ENCODE measurements at places on chromosomes 3 and 15.

GRCh38 chr3:122941228-122942206 is 86.0 kb downstream of the SEMA5B start:
- no peak for DNase-seq

- no peak for DNase-seq
Observed at GRCh38 chr15:67396114-67396513, 124.8 kb upstream of the C15orf61 start.

DNA sequence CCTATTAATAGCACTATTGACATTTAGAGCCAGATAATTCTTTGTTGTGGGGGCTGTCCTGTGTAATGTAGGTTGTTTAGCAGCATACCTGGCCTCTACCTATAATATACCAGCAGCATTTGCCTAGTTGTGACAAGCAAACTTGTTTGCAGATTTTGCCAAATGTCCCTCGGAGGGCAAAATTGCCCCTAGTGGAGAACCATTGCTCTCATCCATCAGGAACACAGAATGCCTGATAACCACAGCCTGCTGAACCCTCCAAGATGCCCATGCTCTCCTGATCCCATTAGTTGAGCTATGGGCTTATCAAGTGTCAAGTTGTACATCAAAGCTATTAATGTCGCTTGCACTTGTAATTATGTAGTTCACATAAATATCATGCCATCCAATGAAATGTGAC is 15.0 kb upstream of the KBTBD8 start:
- DNase-seq = no peak

DNA sequence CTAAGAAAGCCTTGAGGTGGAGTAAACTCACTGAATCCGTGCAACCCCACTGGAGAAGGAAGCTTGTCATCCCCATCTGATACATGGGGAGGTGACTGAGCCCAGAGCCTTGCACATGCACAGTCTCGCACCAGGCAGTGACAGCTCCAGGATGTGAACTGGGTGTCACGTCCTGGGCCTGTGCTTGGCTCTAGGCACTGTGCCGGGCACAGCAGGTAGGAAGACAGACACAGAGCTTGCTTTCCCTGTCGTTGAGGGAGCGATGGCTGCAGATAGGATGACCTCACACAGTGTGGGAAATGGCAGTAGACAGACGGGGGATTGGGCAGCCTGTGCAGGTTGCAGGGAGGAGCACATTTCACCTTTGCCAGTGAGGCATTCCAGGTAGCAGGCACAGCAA is 12.2 kb upstream of the ATP2B2 start:
- DNase-seq = no peak

GRCh38 chr3:13347390-13347950 is 72.7 kb downstream of the NUP210 start:
- DNase-seq = no peak

- peak; percentile 99 for DNase-seq
Observed at GRCh38 chr3:150371741-150372254, 36.3 kb upstream of the TSC22D2 start.

GRCh38 chr3:62665627-62666437 is 209.4 kb downstream of the CADPS start:
- DNase-seq = no peak

DNA sequence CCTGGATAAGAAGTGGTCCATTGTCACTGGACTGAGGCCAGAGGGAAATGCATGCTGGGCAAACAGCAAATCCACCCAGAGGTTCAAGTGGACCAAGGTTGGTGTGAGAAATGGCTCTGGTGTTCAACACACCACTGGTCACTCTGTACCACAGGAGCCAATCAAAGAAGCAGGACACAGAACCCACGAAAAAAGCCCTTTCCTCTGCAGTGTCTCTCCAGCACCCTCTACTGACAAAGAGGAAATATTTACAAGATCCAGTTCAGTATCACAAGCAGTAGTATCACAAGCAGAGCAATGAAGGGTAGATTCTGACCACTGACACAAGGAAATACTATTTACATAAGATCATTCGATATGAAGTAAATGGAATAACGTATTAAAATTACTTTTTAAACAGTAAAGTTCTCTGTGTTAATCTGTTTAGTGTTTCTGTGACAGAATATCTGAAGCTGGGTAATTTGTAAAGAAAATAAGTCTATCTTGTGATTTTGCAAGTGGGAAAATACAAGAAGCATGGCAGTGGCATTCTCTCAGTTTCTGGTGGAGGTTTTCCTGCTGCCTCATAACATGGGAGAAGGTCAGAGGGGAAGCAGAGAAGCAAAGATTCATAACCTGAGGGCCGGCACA is 390.7 kb downstream of the EFHB start:
- no peak for DNase-seq

GRCh38 chr3:36944641-36945270 is at the start of gene TRANK1:
TRANK1 (minus strand) TSS chr3:36945054; CDS start chr3:36944809, 245 bp downstream.
- no peak for DNase-seq

DNA sequence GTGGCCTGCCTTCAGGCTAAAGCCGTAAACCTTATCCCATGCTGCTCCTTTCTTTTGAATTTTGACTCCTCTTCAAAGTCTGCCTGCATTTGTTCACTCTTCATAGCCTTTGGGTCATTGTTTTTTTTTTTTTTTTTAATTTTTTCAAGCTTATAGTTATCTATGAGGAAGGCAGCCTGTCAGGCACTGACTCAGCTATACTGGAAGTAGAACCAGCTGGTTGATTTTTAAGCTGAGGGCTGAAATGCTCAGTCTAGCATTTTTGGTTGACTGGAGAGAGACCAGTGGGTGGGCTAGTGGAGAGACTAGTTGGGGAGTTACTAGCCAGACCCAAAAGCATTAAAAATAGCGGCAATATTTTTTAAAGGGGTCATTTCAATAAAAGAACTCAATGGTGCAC is 44.1 kb downstream of the C3orf20 start:
- no peak for DNase-seq

- peak; percentile 37 for DNase-seq
Observed at GRCh38 chr3:113242096-113242581, 30.8 kb downstream of the BOC start.

DNA sequence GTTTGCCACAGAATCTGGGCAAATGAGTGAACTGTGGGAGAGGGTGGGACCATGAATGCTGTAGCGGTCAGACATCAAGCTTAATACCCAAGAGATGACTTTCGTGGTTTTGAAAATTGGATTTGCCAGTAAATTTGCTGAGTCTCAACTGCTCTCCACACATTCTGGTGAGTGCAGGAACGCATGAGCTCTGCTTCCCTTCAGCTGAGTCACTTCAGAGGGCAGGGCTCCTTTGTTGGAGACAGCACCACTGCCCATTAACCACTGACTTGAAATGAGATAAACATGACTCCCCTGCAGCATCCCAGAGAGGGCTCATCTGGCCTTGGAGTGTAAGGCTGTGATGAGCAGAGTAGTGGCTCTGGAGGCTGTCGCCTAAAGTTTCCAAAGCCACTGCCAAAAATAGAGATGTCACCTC is 22.6 kb downstream of the RARRES1 start:
- peak; percentile 98 for DNase-seq

- no peak for DNase-seq
Observed at GRCh38 chr3:25246913-25247312, 181.2 kb upstream of the RARB start.

- DNase-seq = no peak
Observed at GRCh38 chr3:112889357-112889756, 42.7 kb upstream of the CD200R1L start.

GRCh38 chr3:190178779-190179178 is 58.1 kb upstream of the P3H2 start:
- DNase-seq = no peak

DNA sequence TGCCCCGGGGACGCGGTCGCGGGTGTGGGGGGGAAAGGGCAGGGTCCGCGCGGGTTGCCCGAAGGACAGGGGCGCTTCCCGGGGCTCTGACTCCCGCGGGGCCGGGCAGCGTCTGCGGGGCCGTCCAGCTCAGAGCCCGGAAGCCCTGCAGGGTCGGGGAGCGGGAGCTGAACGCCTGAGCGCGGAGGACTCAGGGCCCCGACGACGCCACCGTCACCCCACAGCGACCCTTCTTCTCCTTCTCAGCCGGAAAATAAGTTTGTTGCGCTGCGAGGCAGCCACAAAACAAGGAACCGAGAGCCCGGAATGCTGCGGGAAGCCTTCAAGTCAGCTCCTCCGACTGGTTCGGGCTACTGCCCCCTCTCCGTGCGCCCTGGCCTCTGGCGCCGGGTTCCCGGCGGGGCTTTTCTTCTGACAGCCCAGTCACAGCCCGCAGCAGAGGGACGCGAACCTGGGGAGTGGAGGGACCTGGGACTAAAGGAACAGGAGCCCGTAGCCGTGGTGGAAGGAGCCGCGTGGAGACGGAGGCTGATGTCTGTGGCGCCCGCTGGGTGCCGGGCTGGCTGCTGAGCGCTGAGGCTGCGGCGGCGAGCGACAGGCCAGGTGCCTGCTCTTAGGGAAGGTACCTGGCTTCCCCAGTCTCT is 484 bp downstream of the CNTN4 start:
- DNase-seq = no peak

- DNase-seq = no peak
Observed at GRCh38 chr15:66565741-66566144, at the start of gene LCTL. LCTL (minus strand) TSS chr15:66565998; CDS start chr15:66565365, 633 bp downstream.

- no peak for DNase-seq
Observed at GRCh38 chr3:126751611-126752302, 47.7 kb downstream of the CHCHD6 start.

GRCh38 chr3:901953-902778 is 190.7 kb upstream of the CNTN6 start:
- no peak for DNase-seq

DNA sequence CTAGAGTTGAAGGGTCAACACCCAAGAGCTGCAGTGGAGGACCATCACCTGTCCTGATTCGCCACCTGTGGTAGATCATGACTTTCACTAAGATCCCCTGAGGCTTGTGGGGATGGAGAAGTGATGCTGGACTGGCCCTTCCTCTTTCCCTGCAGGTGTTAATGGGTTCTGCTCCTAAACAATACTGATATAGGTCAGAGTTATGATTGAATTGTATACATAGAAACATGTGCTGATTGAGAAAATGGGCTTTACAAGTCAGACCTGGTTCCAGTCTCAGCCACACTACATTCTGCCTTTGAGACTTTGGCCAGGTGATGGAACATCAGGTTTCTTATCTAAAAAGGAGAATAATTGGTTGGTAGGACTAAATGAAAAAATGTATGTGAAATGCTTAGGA is 418.9 kb upstream of the TPRG1 start:
- no peak for DNase-seq

- no peak for DNase-seq
Observed at GRCh38 chr15:74392451-74392830, 25.0 kb upstream of the CYP11A1 start.

- no peak for DNase-seq
Observed at GRCh38 chr3:109005443-109005842, 51.8 kb upstream of the GUCA1C start.

GRCh38 chr3:9074079-9074478 is 110.8 kb upstream of the RAD18 start:
- no peak for DNase-seq

DNA sequence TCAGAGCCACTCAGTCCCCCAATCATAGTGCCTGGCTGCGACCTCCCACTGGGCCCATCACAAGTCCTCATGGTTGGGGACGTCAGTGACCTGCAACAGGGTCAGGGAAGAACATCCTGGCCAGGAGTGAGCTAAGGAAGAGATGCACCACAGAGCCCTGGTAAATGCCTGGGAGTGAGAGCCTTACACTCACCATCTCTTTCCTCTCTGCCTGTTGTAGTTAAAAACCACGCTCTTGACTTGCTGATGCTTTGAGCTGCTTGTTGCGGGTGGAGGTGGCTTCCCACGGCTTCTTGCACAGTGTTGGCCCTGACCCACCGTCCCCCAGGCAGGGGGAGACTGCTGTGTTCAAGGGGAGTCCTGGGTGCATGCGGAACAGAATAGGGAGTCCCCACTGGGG is 91.1 kb upstream of the RGMA start:
- DNase-seq = no peak

- no peak for DNase-seq
Observed at GRCh38 chr3:25834346-25834745, 44.5 kb downstream of the OXSM start.

- DNase-seq = no peak
Observed at GRCh38 chr3:123081718-123082369, 15.0 kb downstream of the PDIA5 start.

DNA sequence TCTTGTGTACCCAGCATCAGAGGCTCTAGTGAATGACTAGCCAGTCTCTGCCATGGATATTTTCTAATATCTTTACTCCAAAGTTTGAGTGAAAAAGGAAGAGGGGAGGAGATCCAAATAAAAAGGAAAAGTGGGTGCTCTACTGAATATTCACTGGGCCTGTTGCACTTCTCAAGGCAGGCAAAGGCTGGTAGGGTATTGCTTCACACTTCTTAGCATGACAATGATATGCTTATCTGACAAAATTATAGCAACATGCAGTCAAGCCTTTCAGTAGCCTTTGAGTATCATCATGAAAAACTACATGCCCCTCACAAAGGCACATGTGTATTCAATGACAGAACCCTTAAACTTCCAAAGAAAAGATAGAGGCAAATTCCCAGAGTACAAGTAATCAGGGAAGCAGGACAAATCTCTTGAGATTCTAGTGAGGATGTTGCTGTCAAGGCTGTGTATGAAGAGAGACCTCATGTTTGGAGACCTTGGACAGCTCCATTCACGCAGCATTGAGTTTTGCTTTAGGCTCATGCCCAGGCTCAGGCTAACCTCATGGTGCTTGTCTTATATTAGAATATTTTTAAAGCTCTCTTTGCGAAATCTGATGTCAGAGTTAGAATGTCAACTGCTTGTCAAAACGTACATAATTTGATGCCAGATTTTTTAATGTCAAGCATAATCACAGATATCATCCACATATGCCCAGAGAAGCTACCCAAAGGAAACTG is 506.9 kb downstream of the OCA2 start:
- no peak for DNase-seq

DNA sequence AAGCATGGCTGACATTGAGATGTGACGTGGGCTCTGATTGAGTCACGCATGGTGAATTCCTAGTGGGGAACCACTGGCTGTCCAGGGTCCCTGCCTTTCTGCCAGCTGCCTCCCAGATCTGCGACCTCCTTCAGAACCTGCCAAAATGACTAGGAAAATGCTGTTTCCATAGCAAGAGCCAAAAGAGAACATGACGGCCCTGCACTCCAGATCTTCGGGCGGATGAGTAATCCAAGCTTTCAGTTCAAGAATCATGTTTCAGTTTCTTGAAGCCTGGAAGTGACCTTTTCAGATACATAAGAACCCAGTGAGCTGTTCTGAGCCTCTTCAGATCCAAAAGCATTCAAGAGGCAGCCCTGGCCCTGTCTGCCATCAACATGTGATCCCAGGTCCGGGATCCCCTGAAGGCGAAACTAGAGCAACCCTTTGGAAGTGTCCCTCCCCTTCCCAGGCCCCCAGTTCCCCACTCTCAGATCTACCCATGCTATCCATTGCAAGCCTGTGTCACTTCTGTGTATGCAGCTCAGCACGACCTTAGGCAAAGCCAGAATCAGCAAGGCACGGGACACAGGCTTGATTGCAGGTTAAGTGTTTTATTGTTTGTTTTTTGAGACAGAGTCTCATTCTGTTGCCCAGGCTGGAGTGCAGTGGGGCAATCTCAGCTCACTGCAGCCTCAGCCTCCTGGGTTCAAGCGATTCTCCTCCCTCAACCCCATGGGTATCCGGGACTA is 19.7 kb downstream of the ANKRD63 start:
- no peak for DNase-seq

GRCh38 chr15:76696840-76697239 is 208.3 kb downstream of the SCAPER start:
- no peak for DNase-seq

- no peak for DNase-seq
Observed at GRCh38 chr3:53168175-53168923, 7.3 kb downstream of the PRKCD start.

- no peak for DNase-seq
Observed at GRCh38 chr3:145906301-145906700, 254.7 kb downstream of the PLOD2 start.
